Activated T-cell treated with anti-CD3 and anti-CD28 coated beads, Interleukin-2, amount 50 U/mL, for 1 hour (primary cell): ENCODE measurements at places on chromosomes 5 and 9.

- DNase-seq: no peak
Observed at GRCh38 chr5:96768708-96769251, 39.0 kb downstream of the ERAP1 start.

DNA sequence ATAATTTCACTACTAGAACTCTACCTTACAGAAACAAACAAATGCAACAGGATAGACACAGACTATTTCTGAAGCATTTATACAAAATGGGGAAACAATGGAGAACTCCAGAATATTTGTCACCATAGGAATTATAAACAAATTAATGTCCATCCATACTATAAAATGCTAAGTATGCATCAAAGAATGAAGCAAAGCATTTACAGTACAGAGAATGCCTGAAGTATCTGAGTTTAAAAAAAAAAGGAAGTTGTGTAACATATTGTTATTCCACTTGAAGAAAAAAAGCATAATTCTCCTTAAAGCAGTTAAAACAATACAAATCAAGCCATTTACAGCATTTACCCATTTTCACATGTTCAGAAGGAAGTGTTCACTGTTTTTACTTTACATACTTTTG is 53.0 kb downstream of the DROSHA start:
- DNase-seq: no peak

DNA sequence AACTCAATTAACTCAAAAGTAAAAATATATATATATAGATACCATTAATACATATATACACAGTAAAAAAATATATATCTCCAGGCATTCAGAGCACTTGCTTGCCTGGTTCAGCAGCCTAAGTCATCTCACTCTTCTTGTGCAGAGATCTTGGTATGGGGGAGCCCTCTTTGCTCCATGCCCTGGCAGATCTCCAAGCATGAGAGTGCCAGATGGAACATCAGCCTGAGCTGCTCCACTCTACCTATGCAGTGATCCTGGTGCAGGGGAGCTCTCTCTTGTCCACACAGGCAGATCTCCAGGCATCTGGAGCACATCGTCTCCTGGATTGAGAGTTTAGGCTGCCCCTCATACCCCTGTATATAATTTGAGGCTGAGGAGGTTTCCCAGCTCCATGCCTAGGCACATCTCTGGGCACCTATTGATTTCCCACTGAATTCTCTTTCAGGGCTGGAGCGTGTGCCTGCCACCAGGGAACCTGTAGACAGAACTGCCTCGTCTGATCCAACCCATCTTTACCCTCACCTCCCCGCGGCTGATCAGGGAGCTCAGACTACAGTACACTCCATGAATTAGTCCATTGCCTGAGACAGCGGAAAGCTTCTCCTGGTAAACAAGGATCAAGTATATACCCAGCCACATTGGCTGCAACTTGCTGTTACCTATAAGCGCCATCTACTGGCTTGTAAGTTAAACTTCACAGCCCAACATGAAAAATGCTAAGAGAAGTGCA is 342.4 kb upstream of the GRIA1 start:
- DNase-seq: no peak

DNA sequence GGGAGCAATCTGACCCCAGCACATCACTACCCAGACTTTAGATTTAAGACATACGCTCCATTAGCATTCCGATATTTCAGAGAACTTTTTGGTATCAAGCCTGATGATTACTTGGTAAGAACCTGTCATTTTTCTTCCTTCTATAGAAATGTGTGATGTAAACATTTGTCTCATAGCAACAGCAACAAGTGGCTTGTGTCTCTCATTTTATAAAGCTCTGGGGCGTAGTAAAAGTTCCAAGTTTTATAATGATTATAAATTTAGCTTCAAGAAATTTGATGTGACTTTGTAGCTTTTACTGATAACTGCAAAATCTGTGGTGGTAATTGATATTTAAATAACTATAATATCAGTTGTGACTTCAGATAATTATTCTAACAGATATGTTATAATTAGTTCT is 137.2 kb downstream of the PRKACG start:
- DNase-seq: no peak

GRCh38 chr9:68640421-68641089 is 64.5 kb upstream of the PIP5K1B start:
- DNase-seq: no peak

DNA sequence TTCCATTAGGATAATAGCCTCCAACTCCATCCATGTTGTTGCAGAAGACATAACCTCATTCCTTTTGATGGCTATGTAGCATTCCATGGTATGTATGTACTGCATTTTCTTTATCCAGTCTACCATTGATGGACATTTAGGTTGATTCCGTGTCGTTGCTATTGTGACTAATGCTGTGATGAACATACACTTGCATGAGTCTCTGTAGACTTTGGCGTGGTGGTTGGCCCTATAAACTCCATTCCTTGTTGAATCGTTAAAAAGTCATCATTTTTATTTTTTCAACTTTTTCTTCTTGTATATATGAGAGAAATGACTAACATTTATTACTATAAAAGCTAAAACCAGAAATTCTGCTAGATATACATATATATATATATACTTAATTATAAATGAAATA is 1491.9 kb upstream of the CDH6 start:
- no peak for DNase-seq

GRCh38 chr9:78713614-78714405 is 416.9 kb downstream of the PSAT1 start:
- DNase-seq: no peak

DNA sequence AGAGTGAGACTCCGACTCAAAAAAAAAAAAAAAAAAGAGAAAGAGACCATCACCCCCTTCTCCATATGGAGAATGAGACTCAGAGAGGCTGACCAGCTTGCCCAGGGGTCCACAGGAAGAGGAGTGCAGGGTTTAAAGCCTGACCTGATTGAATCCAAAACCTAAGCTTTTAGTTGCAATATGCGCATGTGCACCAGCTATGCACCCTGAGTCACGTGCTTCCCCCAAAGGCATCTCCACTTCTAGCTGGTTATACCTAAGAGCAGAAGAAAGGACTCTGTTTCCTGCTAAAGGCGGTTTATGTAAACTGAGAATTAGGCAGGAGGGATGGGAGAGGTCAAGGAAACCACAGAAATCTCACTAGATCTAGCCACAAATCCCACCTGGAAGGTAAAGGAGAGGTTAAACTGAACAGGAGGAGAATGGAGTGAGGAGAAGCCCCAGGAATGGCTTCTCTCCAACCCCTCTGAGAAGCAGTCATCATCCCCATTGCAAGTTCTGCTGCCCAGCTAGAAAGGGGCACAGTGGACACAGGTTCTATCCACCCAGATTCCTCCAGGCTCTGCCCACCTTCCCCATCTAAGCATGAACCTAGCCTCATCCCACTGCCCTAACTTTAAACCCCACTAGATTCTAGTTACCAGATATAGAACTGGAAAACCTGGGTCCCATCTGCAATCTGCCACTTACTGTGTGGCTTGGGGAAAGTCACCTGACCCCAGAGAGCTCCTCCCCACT is 171.3 kb downstream of the ACTL7B start:
- no peak for DNase-seq

GRCh38 chr9:136937186-136938001 is 7.1 kb downstream of the FBXW5 start:
- DNase-seq: no peak

DNA sequence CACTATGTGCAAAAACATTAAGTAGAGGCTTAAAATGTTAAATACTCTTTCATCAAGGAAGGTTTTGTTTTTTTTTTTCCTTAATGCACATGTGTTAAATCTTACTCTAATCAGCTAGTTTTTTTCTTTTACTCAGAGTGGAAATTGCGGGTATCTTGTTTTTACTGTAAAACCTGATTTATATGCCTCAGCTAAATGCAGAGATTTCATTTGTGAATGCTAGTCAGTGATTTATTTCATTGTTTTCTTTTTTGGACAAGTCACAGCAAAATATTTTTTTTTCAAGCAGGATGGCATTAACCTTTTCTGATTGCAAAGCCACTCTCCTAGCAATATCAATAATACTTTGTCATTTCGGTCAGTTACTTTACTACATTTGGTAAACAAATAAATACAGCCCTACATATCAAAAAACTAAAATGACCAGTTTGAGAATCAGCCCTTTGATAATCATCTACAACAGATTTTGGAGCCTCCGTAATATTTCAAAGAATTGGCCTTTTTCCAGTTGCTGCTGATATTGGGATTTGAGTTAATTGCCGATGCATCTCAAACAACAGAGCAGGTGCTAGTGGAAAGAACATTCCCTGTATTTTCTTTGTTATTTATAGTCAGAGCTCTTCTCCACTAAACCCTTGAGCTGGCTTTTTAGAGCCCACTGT is 579.2 kb upstream of the ZNF608 start:
- no peak for DNase-seq

DNA sequence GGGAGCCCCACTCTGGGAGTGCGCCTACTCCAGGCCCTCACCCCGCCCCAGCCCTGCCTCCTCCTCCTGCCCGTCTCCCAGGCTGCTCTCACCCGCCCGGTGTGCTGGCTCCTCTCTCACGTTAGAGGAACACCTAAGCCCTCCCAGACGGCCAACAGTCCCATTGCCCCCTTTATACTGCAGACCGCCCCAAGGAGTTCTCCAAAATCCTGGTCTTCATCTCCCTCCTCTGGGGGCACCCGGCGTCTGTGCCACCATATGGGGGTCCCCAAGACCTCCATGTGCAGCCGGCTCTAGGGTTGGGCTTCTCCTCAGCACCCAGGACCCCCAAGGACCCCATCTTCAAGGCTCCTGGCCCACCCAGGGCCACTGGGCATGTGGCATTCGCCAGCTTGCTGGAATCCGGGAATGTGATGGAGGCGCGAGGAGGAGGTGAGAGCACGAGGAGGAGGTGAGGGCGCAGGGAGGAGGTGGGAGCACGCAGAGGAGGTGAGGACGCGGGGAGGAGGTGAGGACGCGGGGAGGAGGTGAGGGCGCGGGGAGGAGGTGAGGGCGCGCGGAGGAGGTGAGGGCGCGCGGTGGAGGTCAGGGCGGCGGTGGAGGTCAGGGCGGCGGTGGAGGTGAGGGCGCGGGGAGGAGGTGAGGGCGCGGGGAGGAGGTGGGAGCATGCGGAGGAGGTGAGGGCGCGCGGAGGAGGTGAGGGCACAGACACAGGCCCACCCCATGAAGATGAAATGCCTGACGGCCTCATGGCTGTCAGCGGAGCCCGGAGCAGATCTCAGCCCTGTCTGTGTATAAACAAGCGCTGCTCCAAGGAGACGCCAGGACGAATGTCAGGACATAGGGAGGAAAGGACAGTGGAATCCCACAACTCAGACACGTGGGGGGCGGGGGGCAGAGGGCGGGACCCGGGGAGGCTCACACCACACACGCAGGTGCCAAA is 41.2 kb downstream of the EXD3 start:
- DNase-seq: no peak
